T follicular helper cell (primary cell): ENCODE measurements at places on chromosomes 3 and 15.

- no peak for DNase-seq
Measured at GRCh38 chr3:10273702-10274305, 18.9 kb downstream of the GHRL start.

DNA sequence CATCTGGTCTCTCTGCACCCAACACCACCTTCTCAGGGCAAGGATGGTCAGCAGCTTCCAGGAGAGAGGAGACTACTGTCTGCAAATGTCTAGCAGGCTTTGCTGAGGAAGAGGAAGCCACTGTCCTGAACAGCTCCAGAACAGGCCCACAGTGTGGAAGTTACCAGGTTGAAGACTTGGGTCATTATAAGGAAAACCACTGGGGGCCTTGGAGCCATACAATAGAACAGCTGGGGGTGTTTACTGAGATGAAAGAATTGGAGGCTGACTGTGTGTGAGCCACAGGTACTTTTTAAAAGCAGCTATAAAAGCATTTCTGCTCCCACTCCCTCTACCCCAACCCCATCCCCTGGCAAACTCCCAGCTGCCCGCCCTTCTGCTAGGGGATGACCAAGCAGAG is 24.2 kb downstream of the SRGAP3 start:
- DNase-seq = no peak

DNA sequence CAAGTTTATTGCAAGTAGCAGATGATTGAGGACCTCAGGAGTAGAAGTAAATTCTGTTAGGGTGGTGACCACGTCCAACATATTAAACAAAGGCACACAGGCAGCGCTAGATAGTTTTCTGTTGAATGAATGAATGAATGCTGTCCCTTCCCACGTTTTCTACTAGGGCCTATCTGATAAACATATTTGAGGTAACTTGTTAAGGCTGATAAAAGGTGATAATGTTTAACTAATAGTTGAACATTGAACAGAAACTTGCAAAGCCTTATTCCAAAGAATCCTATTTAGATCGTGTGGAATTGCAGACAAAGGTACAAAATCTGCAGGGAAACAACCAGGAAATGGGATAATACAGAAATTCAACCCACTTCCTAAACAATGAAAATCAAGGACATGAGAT is 559.5 kb upstream of the SEMA6D start:
- no peak for DNase-seq

GRCh38 chr15:84873997-84874396 is 10.5 kb upstream of the SLC28A1 start:
- no peak for DNase-seq

DNA sequence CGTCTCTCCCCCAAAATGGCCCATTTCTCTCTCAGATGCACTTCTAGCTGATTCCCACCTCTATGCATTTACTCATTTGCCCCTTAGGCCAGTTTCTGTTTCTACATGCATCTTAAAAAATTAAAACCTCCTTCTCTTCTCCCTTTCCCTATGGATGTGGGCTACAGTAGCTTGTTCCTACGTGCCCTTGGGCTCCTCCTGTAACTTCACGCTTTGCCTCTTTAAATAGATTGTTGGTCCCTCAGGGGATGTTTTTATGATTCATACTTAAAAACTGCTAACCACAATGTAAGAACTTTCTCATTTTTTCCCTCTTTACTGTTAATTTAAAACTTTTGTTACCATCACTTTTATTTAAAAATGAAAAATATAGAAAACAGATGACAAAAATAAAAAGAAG is 185.6 kb upstream of the MRPL3 start:
- no peak for DNase-seq

DNA sequence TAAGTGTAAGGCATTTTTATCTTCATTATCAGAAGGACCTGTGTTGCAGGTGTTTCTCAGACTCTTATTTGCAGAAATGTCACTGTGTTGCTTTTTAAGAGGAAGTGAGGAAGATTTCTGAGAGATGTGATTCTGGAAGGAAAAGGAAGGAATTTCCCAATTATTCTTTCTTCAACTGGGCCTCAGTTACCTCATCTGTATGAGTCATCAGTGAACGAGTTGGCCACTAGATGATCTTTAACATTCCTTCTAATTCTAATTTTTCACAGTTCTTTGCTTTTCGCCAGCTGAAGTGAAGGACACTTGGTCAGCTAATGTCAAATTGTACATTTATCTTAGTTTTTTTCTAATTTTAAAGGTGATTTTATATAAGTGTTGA is 28.9 kb downstream of the CLEC3B start:
- DNase-seq = no peak

DNA sequence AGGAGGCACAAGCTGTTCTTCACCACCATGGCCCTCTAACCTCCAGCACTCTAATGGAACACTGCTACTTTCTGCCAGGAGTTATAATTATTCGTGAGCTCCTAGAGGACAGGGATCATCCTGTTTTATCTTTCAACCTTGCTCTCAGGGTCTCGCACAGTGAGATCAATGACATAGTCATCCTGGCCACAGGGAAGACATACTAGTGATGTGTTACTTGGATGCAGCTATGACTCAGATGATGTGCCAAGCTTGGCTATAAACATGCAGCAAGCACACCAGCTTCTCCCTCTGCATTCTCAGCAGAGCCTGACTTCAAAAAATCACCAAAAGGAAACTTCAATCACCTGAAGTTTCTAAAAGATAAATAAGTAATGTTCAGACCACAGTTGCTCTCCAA is 203.8 kb upstream of the HES1 start:
- DNase-seq = no peak

DNA sequence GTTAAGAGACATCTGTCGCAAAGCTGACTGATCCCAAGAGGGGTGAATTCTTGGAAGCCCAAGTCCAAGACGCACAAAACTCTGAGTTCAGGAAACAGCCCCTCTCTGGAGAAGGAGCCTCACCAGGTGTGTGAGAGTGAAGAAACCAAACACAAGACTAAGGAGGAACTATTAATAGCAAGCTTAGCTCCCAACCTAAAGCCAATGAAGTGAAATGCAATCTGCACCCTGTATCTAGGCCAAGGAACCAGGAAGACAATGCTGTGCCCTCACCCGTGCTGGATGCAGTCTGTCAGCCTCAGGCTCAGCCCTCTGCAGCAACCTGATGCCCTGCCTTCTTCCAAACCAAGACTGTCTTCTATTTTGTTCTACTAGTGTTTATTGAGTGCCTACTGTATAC is 22.5 kb upstream of the THBS1 start:
- DNase-seq = no peak

DNA sequence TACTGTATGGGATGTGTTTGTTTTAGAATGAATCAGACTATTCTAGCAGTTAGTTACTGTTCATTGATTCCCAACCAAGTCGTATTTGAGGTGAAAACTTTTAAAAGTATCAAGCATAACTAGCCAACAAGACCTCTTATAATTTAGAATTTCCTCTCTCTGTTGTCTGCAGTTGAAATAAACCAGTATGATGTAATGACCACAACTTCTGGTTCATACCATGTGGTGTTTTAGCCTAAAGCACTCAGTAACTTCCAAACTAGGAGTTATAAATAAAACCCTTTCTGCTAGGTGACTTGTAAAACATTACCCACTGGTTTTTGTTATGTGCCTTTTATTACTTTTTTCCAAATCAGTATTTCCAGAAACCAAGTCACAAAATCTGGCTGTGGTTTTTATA is 19.8 kb upstream of the P2RY12 start:
- DNase-seq = no peak

DNA sequence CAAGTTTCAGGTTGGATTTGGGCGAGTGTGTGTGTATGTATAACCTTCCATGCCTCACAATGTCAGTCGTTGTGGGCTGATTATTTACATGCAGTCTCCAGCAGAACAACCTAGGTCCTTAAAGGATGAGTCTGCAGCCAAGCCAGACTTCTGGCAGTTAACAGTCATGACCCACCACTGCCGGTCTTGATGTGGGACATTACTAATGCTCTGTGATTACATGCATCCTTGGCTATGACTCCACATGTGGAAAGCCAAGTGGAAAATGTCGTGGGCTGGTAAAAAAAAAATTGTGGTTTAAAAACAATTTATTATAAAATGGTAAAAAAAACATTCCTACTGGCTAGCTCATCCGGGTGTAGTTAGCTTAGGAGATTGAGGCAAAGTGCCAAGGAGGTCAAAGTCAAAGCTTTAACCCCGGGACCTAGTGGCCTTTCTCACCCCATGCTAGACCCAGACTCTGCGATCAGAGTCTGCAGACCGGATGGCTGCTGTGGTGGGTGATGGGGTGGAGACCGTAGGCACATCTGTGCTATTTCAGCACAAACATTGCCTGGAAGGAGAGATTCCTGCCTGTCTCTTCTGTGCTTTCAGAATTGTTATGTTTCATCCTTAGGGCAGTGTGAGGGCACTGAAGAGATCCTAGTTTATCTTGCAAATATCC is 6.8 kb downstream of the RARRES1 start:
- DNase-seq = no peak

GRCh38 chr15:27671819-27672437 is 427.2 kb downstream of the OCA2 start:
- no peak for DNase-seq

GRCh38 chr3:134315286-134316106 is 58.8 kb downstream of the AMOTL2 start:
- no peak for DNase-seq

- no peak for DNase-seq
Measured at GRCh38 chr3:146044046-146044445, 116.9 kb downstream of the PLOD2 start.

GRCh38 chr3:120498556-120499346 is 48.0 kb upstream of the FSTL1 start:
- no peak for DNase-seq

DNA sequence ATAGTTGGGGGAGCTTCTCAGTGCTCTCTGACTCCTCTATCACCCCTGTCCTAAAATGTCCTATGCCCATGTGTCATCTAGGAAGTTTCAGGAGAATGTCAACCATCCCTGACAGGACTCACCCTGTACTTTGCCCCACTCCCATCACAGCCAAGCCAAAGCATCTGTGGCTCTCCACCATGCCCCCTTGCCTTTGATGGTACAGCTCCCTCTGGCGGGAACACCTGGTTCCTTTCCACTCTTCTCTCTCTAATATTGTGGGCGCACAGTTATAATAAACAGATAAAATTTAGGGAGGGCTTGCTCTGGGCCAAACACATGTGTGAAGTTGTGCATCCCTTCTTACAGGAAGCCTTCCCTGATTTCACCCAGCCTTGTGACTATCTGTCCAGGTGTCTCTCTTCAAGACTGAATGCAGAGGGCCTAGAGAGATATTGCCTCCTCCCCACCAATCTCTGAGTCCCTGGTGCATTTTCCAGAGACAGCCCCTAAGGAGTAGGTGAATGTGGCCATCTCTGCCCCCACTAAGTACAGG is 62.8 kb downstream of the ISG20 start:
- DNase-seq = peak; percentile 10

DNA sequence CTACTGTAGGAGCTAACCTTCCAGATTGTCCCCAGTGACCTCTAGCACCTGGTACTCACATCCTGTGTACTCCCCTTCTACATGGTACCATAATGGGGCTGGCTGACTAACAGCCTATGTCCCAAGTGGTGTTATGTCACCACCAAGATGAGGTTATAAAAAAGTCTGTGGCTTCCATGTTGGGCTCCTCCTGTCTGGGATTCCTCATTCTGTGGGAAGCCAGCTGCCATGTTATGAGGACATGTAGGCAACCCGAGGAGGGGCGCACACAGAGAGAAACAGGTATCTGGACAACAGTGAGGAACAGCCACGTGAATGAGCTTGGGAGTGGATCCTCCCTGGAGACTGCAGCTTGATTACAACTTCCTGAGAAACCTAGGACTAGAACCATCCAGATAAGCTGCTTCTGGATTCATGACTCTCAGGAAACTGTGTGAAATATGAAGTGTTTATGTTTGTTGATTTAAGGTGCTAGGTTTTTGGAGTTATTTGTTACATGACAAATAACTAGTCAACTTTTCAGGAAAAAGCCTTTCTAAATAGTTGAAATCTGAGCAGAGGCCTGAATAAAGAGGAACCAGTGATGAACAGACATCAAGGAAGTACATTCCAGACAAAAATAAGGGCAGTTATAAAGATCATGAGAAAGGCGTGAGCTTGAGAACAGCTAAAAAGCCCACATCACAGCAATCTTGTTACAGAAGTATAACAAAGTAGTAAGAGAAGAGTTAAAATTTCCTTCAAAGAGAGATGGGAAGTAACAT is 21.7 kb downstream of the GOLIM4 start:
- no peak for DNase-seq

DNA sequence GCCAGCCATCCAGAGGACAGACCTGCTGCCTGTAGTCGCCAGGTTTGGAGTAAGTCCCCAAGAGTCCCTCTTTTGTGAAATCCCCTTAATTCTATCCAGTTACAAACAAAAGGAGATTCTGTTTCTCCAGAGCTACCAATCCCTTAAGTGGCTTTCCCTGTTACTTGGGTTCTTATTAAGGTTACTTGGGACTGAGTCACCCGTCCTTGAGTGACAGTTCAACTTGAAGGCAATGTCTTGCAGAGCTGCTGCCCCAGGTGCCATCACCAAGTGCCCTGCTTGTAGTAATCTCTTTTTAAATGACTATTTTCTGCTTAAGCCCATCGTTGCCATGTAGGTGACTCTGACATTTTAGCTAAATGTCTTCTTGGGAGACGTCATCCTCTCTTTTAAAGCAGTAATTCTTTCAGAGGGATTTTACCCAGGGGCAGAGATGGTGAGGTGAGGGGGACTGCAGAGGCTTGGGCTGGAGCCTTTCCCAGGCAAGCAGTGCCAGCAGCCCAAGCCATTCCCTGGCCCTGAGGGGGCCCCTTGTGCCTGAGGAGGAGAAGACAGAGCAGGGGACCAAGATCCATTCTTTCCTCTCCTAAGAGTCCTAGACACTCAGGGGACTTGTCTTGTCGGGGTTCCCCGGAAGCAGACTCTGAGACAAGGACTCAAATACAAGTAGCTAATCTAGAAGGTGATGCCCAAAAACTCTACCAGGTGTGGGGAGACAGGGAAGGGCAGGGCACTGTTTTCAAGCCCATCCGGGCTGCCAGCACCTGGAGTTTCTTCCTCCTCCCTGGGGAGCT is 253.7 kb downstream of the PLCL2 start:
- DNase-seq = no peak
